ENCODE measurements at places on chromosomes 6 and 20. TPM values are rescaled to one million over a fixed set of nuclear protein-coding genes. Genes with fewer than 3 reads are reported as not detected.
A peak's percentile ranks its signal among the peaks of the same experiment; 100 is the strongest.

GRCh38 chr6:12339808-12340487 is 49.8 kb downstream of the EDN1 start:
- DNase-seq, result no peak

GRCh38 chr6:150696190-150696589 is 96.5 kb downstream of the PLEKHG1 start:
- DNase-seq, result no peak

- DNase-seq, result no peak
Measured at GRCh38 chr6:112626468-112627082, 279.4 kb downstream of the RFPL4B start.

DNA sequence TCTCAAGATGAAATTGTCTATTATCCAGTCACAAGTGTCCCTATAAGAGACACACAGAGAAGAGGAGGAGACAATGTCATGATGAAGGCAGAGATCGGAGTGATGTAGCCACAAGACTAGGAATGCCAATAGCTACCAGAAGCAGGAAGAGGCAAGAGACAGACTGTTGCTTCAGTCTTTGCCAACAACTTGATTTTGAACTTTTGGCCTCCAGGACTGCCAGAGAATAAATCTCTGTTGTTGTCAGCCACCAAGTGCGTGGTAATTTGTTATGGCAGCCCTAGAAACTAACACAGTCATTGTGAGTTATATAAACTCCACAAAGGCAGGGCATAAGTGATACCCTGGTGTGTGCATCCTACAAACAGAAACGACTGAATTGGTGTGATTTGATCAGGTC is 517.0 kb downstream of the BTBD3 start:
- no peak for DNase-seq

- DNase-seq, result no peak
Measured at GRCh38 chr20:33664762-33665144, 2.0 kb upstream of the ACTL10 start.

DNA sequence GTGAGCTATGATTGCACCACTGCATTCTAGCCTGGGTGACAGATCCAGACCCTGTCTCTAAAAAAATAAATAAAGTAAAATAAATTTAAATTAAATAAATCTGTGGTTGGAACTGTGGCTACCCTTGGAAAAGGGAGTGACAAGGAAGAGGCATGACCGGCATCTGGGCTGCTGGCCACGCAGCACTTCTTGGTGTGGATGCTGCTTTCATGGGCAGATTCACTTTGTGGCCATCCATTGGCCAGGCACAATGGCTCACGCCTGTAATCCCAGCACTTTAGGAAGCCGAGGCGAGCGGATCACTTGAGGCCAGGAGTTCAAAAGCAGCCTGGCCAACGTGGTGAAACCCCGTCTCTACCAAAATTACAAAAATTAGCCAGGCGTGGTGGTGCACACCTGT is 16.1 kb downstream of the EBF4 start:
- no peak for DNase-seq

GRCh38 chr6:164401871-164402270 is 907.5 kb downstream of the C6orf118 start:
- no peak for DNase-seq

DNA sequence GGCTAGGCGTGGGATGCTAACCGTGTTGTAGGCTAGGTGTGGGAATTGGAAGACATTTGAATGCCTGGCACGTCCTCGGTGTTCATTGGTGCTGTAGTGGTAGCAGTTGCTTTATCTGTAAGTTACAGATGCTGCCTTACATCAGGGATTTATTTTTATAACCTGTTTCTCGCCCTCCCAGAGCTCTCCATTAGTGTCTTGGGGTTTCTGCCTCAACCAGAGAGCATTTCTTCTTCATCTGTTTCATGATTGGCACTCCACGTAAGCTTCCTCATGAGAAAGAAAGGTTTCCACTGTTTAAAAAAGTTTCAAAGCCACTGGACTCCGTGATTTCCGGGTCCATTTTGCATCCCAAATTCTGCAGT is 9.0 kb downstream of the IGF2R start:
- no peak for DNase-seq

DNA sequence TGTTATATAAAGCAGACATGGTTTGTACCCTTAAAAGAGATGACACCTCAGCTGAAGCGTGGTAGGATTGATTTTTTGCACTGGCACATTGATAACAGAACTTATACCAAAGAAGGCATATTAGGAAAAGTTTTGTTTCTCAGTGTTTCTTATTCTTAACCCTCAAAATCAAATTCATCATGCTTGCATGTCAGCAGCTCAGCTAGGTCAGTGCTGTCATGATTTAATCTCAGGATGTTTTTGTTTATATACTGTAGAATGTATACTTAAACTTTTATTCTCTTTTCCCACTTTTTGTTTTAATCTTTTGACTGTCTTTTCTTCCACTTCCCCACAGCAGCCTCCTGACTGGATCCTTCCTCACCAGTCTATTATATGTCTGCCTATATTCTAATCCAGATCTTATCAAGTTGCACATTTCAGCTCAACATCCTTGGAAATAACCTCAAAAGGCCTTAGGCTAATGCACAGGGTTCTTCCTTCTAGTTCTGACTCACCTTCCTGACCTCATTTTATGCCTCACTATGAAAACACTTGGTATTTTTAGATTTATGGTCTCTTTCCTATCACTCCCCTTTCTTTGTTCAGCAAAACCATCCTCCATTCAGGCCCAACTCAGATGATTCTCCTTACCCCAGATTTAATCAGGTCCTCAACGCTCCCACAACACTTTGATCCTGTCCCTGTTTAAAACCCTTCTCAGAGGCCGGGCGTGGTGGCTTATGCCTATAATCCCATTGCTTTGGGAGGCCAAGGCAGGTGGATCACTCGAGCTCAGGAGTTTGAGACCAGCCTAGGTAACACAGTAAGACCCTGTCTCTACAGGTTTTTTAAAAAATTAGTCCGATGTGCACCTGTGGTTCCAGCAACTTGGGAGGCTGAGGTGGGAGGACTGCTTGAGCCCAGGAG is 7.2 kb downstream of the HEBP2 start:
- DNase-seq, result no peak

GRCh38 chr6:6883011-6883410 is 224.8 kb upstream of the RREB1 start:
- no peak for DNase-seq

DNA sequence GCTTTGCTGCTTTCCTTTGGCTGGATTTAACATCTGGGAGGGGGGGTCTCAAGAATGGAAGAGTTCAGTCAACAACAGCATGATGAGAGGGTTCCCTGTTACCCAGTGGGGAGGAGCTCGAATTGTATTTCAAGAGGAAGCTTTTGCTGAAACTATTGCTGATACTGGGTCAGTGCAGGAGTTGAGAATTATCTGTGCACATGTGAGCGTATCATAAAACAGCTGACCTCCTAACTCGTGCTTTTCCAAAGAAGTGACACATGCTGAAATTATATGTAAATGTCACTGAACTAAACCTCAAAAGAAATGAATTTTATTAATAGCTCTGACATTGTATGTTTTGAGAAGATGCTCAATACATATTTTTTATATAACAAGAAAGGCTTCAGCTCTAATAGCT is 96.3 kb downstream of the PHF3 start:
- DNase-seq, result no peak

DNA sequence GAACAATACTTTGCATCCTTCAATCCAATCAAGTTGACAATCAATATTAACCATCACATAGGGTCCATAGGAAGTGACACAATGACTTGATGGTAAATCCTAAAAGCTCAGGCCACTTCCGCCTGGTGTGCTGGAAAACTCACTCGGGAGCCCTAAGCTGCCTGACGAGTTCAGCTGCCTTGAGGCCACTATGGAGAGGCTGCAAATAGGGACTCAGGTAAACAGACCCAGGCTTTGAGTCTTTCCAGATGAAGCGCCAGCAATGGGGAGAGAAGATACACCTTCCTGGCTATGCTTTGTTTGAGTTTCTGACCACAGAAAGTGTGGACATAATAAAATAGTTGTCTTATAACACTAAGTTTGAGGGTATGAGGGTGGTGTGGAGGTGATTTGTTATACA is 112.6 kb downstream of the GPR63 start:
- DNase-seq, result no peak

- DNase-seq, result no peak
Measured at GRCh38 chr6:149951096-149951495, 9.3 kb downstream of the ULBP2 start.

DNA sequence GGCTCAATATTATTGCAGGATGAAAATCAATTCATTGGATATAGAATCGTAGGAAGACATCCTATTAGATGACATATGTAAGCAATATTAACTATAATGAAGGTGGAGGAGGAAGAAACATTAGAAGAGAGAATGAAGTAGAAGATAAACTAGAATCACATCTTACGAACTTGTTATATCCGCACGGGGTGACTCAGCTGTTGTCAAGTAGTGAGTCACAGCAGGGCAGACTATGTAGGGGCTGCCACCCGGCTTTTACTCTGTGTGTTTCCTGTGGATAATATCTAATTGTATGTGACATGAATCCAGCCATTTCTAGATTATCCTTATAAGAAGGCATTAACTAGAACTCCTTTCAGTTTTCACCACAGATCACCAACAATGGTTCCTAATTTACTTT is 520.2 kb downstream of the DOK5 start:
- DNase-seq, result no peak

DNA sequence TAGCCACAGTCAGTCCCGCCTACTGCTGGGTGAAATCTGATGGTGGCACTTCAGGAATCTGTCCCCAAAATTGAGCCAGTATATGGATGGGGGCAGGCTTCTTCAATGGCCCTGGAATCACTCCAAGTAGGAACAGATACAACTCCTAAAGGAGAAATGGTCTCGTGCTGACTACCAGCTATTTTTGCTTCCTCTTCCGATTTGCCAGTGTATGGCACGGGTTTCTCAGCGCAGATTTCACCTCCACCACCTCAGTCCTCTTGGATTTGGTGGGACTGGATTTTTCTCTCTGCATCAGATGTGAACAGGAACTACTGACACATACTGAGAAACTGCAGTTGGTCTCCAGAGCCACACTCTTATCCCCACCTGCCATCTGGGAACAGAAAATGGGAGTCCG is 27.2 kb downstream of the PNPLA1 start:
- DNase-seq, result no peak

- DNase-seq, result peak; percentile 30
Measured at GRCh38 chr6:167667204-167668018, 159.3 kb upstream of the AFDN start.

DNA sequence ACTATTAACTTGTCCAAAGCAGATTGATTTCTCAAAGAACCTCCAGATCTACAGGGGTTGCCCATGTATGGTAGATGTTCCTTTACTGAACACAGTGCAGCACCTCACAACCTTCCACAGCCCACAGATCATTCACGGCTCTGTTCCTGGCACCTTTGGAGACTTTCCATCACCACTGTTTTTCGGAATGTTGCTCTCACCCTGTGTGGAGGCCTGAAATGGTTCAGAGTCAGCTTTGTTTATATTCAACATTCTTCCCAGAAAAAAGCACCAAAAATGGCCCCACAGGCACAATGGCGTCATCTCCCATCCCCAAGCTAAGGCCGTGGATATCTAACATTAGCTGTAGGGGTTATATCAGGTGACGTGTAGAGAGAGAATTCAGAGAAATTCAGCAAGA is 74.7 kb downstream of the DHX35 start:
- DNase-seq, result no peak

- DNase-seq, result no peak
Measured at GRCh38 chr6:108174371-108175175, 8.8 kb downstream of the NR2E1 start.

DNA sequence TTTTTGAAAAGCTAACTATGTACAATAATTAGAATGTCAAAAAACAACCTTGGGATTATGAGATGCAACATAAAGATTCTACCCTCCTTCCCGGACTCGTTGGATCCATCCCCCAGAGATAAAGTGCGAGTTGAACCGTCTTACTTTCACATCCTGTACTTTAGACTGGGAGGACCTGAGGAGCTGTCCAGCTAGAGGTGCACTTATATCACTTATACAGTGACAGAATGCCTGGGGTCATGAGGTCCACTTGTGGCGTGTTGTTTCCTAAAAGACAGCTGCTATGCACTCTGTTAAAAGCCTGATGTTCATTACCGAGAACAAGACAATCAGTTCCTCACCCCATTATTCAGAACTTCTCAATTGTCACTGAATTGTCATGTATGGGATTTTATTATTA is 2.1 kb downstream of the CDS2 start:
- DNase-seq, result no peak

DNA sequence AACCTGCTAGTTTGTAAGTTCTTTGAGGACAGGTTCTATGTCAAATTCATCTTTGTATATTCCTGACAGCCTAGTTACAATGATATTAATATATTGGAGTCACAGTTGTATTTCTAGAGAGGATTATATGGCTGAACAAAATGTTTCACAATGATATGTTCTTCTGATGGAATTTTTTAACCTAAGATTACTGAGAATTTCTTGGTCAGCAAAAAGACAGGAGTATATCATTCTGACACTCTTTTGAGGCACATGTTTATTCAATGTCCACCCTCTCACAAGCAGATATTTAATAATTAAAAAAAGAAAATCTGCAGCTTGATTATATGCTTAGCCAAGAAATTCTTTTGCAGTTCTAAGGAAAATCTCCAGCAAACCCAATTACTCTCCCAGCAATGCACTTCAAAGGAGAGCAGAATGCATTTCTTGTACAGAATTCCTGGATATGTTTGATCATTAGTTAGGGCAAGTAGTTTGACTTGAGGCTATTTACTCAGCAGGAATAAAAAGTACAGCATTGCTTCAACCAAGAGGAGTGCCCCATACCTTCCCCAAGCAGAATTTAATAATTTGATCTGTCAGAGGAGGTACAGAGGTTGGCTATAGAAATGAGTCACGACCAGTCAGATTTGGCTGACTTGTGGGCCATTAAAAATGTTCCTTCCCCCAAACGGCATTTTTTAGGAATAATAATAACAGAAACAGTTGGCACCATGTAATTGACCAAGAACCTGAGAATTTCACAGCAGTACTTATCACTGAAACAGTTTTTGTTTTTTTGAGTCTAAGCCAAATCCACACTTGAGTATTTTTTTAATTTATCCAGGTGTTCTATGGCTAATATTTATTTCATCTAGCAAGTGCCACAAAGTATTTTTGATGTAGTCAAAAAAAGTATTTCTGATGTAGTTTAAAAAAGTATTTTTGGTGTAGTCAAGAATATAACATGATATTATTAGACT is 508.1 kb upstream of the FLRT3 start:
- DNase-seq, result no peak

- no peak for DNase-seq
Measured at GRCh38 chr6:71482742-71483141, 194.1 kb downstream of the OGFRL1 start.

GRCh38 chr6:81002126-81002525 is 750.4 kb downstream of the TENT5A start:
- DNase-seq, result no peak

GRCh38 chr6:159633196-159633595 is 59.8 kb downstream of the SOD2 start:
- no peak for DNase-seq

- no peak for DNase-seq
Measured at GRCh38 chr6:48069280-48069679, 41.7 kb downstream of the PTCHD4 start.

Gene MROH8
- 3.4 TPM for total RNA-seq

Gene LY6G6F
- total RNA-seq, result not detected

Gene PTGIS
- total RNA-seq, result 637 TPM

Gene SIGLEC1
- 16.8 TPM for total RNA-seq

Gene SLC26A8
- 0.26 TPM for total RNA-seq

Gene MCHR2
- not detected for total RNA-seq

Gene PPDPF
- total RNA-seq, result 176 TPM

Gene SLC22A23
- 6.0 TPM for total RNA-seq

Gene TRIM15
- not detected for total RNA-seq

Gene SOX18
- 43.2 TPM for total RNA-seq
